ENCODE measurements at places on chromosomes 16 and 17.
A peak's percentile ranks its signal among the peaks of the same experiment; 100 is the strongest.

- DNase-seq, result no peak
Measured at GRCh38 chr17:39239640-39240314, 14.0 kb upstream of the STAC2 start.

DNA sequence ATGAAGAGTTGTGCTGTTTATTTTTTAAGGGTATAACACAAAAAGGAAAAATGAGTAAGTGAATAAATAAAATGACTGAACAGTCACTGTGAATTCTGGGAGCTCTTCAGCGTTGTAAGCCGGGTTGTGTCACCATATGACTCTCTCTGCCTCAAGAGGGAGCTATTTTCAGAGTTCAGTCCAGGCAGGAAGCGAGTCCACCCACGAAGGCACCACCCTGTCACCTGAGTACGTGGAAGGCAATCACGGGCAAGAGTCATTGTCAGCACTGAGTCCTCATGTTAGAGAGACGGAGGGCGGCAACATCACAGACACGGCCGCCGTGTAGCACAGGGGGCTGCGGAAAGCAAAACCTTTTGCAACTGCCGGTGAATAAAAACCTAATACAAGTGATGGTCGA is 227.6 kb downstream of the UTP18 start:
- DNase-seq, result no peak

DNA sequence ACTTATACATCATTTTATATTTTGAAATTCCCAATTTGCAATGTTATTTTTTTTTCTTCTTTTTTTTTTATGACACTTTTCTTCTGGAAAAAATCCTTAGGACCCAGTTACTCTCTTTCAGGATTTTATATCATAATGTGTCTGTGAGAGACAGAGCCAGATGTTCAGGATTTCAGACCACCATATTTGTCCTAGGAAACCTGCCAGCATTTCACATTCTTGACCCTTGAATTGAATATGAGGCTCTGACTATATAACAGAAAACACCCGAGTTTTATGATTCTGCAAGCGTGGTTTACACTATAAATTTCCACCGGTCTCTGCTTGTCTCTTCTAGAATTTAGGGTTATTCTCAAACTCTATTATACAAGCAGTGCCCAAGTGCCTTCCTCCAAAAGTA is 621.0 kb downstream of the WWOX start:
- no peak for DNase-seq

DNA sequence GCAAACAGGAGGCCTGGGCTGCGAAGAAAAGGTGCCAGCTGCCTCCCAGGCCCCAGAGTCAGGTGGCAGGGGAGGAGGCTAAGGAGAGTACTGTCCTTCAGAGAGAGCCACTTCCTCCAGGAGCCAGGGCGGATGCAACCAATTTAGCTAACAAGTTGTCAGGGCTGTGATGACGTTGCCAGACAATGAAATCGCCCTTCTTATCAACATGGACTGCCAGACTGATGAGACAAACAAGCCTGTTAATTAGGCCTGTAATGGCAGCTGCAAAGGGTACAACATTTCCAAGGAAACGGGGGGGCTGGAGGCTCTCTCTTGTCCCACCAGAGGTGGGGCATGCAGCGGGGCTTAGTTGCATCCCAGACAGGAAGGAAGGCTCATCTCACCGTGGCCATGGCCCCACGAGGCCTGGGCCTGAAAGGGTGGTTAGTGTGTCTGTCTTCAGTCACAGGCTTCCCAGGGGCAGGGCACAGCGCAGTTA is 111.8 kb downstream of the SDK2 start:
- DNase-seq, result no peak

DNA sequence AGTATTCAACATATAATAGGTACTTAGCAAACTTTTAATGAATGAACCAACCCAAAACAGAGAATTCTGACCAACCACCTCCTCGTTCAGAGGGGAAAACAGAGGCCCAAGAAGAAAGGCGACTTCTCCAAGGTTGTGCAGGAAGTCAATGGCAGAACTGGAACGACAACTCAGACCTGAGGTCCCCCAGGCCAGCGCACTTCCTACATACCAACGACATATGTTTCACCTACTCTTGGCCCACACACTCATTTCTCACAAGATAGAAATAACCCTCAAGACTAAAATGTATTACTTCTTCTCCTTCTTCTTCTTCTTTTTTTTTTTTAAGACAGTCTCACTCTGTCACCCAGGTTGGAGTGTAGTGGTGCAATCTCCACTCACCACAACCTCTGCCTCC is 14.4 kb downstream of the CHCT1 start:
- DNase-seq, result no peak

GRCh38 chr17:50087246-50087911 is 7.8 kb upstream of the PDK2 start:
- DNase-seq, result peak; percentile 70

DNA sequence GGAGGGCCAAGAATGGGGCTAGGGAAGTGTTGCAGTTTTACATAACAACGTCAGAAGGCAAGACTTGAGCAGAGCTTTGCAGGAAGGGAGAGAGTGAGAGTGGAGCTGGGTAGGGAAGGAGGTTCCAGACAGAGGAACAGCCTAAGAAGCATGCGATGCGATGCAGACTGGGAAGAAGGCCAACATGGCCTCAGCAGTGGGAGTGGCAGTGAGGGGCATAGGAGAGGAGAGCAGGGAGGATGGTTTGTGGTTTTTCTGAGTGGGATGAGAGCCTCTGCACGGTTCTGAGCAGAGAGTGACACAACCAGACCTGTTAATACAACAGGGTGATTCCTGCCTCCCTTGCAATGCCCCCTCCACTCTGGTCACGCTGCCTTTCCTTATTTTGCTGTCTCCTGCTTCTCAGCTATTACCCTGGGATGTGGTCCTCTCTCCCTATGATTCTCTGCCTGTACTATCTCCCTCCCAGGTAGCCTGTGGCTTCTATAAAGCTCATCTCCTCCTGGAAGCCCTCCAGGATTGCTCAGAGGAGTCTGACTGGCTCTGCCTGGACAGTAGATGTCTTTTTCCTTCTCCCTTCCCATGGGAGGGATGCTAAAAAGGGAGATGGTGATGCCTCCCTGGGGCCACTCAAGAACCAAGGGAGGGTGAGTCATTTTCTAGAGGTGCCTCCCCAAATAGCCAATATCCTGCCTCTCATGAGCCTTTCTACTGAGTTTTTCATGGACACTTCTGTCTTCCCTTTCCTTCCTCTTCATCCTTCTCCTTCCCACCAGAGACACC is 38.7 kb upstream of the NGFR start:
- peak; percentile 94 for DNase-seq

DNA sequence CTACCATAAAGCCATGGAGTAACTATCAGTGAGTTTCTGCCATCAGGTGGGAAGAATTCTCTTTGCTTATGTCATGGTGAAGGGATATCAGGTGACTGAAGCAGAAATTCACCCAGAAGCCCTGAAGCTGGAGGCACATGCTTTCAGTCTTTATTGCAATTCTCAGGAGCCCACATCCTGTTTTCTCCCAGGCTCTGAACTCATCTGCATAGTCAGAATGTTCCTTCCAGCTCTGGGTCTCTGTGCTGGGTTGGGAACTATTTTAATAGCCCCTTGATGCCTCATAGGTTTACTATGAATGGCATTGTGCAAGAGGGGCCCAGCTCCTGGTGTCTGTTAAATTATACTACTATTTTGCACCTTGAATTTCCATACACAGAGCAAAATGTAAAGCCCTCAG is 198.4 kb upstream of the SOX9 start:
- DNase-seq, result peak; percentile 92

GRCh38 chr17:68310152-68310551 is 18.9 kb downstream of the ARSG start:
- DNase-seq, result no peak

- DNase-seq, result no peak
Measured at GRCh38 chr16:29738514-29738913, 7.3 kb downstream of the C16orf54 start.

DNA sequence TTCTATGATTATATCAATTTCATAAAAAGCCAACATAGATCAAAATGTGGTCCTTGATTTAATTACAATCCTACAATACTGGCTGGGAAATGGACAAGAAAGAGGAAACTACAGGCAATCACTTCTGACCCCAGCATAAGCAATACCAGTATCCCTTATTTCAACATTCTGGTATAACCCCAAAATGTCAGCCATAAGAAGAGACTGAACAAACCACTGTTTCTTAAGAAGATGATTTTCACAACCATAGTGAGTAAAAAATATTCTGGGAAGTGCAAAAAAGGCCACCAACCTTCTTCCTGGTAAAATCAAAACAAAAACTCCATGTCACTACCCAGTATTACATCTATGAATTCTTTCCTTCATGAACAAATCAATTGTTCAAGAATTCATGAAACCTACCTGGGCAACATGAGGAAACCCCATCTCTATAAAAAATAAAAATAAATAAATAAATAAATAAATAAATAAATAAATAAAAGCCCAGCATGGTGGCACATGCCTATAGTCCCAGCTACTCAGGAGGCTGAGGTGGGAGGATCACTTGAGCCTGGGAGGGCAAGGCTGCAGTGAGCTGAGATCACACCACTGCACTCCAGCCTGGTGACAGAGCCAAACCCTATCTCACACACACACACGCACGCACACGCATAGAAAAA is 7.5 kb downstream of the N4BP1 start:
- no peak for DNase-seq

GRCh38 chr17:2462481-2462880 is 49.2 kb downstream of the METTL16 start:
- no peak for DNase-seq

- peak; percentile 12 for DNase-seq
Measured at GRCh38 chr16:20799599-20799998, 6.7 kb downstream of the ERI2 start.

DNA sequence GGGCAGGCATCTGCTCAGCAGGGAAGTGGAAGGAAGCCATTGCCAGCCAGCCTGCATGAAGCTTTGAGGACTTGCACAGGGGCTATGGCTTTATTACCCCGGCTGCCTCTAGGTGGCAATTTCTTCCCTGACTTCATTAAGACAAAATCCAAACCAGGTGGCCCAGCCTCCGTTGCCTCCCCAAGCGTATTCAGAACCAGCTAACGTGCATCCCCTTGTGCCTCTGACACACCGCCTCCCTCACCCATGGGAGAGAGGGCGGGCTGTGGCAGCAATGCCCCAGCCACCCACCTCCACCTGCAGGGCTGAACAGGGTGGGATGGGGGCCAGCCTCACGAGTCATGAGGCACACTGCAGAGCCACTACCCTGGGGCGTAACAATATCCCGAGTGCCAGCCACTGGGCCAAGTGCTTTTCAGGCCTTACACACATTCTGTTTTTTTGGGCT is 6.8 kb downstream of the KIFC3 start:
- peak; percentile 63 for DNase-seq

DNA sequence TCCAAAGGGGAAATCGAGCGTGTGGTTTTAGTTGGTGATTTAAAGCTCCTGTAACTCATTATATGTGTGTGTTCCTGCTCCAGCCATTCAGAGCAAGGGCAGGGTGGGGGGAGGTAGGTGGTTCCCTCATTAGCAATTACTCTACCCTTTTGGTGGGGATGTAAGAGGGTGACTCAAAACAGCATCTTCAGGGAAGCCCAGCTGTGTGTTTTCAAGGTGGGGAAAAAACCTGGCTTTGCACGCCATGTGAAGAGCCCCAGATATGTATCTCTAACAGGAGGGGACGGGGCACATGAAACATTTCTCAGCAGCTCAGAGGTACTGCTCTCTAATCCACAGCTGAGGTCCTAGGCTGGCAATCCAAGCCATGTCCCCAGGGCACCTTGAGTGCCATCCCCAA is 241.3 kb upstream of the ZFHX3 start:
- peak; percentile 17 for DNase-seq

DNA sequence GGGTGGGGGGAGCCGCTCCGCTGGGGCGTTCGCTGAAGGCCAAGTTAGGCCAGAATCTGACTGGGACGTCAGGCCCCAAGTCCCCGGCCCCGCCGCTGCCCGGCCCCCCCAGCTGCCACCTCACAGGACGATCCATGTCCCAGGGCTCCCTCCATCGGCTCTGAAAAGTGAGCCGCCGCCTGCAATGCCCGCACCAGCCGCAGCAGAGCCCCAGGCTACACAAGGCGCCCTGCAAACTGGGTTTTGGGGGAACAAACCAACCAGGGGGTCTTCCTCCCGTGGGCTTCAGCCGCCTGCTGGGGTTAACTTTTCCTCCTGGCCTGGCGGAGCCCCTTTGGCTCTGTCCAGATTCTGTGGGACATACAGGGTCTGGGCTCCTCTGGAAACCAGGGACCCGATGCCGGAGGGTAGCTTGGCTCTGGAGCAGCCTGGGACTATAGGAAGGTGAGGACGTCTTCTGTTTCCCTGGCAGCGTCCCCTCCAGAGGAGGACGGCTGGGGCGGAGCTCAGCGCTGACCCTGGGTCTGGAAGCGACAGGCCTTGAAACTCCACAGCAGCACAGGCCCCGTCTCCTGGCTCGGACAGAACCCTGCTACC is 835 bp downstream of the NME4 start:
- peak; percentile 82 for DNase-seq

DNA sequence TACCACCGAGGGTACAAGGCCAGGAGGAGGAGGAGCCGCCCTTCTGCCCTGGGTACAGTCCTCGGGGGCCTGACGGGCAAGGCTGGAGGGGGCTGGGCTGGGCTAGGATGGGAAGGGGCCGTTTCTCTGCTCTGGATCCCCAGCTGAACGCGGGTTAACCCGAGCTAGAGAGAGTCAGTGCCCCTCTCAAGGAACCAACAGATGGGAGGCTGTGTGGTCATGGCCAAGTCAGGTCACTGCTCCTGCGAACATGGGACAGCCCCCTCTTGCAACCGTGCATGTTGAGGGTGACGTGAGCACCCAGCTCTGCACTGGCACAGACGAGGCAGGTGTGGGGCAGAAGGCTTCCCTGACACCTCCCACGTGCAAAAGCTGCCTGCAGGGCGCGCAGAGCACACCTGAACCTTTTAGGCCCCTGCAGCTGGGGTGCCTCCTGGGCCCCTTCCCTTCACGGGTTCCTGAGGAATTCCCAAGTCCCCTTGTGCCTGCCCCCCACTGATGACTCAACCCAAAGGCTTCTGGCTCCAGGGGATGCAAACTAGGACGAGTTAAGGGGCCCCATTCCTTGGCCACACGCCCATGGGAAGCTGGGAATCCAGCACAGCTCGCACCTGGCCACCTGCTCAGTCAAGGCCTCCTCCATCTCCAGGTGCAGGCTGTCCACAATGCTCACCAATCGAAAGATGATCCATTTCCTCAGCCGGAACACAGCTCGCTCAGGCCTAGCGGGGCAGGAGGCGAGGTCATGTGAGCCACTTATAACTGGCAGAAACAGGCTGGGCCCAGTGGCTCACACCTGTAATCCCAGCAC is 6.3 kb downstream of the MYBBP1A start:
- DNase-seq, result peak; percentile 52

DNA sequence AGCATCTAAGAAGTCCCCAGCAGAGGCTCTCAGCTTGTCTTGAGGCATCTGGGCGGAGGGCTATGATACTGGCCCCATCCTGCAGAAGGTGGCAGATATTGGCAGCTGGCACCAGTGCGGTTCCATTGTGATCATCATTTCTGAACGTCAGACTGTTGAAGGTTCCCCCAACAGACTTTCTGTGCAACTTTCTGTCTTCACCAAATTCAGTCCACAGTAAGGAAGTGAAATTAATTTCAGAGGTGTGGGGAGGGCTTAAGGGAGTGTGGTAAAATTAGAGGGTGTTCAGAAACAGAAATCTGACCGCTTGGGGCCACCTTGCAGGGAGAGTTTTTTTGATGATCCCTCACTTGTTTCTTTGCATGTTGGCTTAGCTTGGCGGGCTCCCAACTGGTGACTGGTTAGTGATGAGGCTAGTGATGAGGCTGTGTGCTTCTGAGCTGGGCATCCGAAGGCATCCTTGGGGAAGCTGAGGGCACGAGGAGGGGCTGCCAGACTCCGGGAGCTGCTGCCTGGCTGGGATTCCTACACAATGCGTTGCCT is at the start of gene CIITA:
Gene CIITA (plus strand): TSS at position 404 of the 543 bp plus-strand sequence. CDS start 129 bp downstream, at position 533.
- DNase-seq, result peak; percentile 92

- no peak for DNase-seq
Measured at GRCh38 chr17:9179602-9180001, 158.3 kb downstream of the NTN1 start.
